Transverse colon (tissue), 4 donors: ENCODE measurements at places on chromosomes 12 and 14. TPM values are rescaled to one million over a fixed set of nuclear protein-coding genes. Genes with fewer than 3 reads are reported as not detected.

GRCh38 chr14:89093083-89093730 lies 268.8 kb downstream of the TTC8 start:
- DNase-seq: no peak
- H3K27me3 ChIP-seq: no peaks in the 10 kb centered on the region
- H3K36me3 ChIP-seq: no peaks in the 10 kb centered on the region
- no peak overlapping the region for H3K27ac ChIP-seq

DNA sequence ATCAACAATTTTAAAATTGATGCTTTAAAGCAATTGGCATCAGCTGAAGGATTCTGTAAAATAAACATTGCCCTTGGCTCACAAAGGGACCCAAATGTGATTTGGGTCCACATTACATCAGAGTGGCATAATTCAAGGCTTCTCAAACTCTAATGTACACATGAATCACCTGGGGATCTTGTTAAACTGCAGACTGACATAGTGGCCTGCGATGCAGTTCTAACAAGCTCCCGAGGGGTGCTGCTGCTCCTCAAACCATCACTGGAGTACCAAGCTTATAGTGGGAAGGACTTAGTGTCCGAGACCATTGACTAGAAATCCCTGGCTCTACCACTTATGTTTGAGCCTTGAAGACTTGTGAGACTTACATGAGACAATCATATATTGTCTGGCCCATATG lies 31.8 kb upstream of the DNM1L start:
- no peaks in the 10 kb centered on the region for H3K4me1 ChIP-seq
- DNase-seq: no peak
- no peak overlapping the region for H3K4me3 ChIP-seq
- H3K36me3 ChIP-seq: peaks cover 16% of the 10 kb centered on the region
- no peaks in the 10 kb centered on the region for H3K27me3 ChIP-seq

GRCh38 chr12:42673535-42673934 lies 84.0 kb upstream of the PRICKLE1 start:
- no peak overlapping the region for H3K27ac ChIP-seq
- H3K36me3 ChIP-seq: no peaks in the 10 kb centered on the region
- H3K27me3 ChIP-seq: no peaks in the 10 kb centered on the region
- no peak overlapping the region for H3K4me3 ChIP-seq
- no peaks in the 10 kb centered on the region for H3K4me1 ChIP-seq
- DNase-seq: no peak

- H3K27me3 ChIP-seq: peaks cover 14% of the 10 kb centered on the region
- no peak overlapping the region for H3K27ac ChIP-seq
- H3K4me3 ChIP-seq: no peak overlapping the region
Observed at GRCh38 chr12:112812600-112813406, 21.3 kb downstream of the RPH3A start.

- no peaks in the 10 kb centered on the region for H3K4me1 ChIP-seq
- no peak overlapping the region for H3K27ac ChIP-seq
- H3K4me3 ChIP-seq: no peak overlapping the region
- H3K36me3 ChIP-seq: no peaks in the 10 kb centered on the region
Observed at GRCh38 chr12:74530676-74531075, 7.0 kb upstream of the ATXN7L3B start.

GRCh38 chr14:90828642-90829487 lies 12.6 kb upstream of the TTC7B start:
- peak overlapping the region; percentile 83 for H3K27ac ChIP-seq
- no peaks in the 10 kb centered on the region for H3K36me3 ChIP-seq
- DNase-seq: peak; percentile 33
- H3K4me1 ChIP-seq: no peaks in the 10 kb centered on the region
- peak overlapping the region; percentile 57 for H3K4me3 ChIP-seq

GRCh38 chr14:73752297-73752992 lies 38.3 kb upstream of the PNMA1 start:
- no peaks in the 10 kb centered on the region for H3K36me3 ChIP-seq
- no peaks in the 10 kb centered on the region for H3K27me3 ChIP-seq
- H3K27ac ChIP-seq: peak overlapping the region; percentile 100

- H3K4me1 ChIP-seq: peaks cover 17% of the 10 kb centered on the region
- DNase-seq: no peak
- H3K4me3 ChIP-seq: peak overlapping the region; percentile 79
- peak overlapping the region; percentile 93 for H3K27ac ChIP-seq
- H3K36me3 ChIP-seq: peaks cover 28% of the 10 kb centered on the region
Observed at GRCh38 chr12:49567302-49567610, 686 bp downstream of the MCRS1 start.

DNA sequence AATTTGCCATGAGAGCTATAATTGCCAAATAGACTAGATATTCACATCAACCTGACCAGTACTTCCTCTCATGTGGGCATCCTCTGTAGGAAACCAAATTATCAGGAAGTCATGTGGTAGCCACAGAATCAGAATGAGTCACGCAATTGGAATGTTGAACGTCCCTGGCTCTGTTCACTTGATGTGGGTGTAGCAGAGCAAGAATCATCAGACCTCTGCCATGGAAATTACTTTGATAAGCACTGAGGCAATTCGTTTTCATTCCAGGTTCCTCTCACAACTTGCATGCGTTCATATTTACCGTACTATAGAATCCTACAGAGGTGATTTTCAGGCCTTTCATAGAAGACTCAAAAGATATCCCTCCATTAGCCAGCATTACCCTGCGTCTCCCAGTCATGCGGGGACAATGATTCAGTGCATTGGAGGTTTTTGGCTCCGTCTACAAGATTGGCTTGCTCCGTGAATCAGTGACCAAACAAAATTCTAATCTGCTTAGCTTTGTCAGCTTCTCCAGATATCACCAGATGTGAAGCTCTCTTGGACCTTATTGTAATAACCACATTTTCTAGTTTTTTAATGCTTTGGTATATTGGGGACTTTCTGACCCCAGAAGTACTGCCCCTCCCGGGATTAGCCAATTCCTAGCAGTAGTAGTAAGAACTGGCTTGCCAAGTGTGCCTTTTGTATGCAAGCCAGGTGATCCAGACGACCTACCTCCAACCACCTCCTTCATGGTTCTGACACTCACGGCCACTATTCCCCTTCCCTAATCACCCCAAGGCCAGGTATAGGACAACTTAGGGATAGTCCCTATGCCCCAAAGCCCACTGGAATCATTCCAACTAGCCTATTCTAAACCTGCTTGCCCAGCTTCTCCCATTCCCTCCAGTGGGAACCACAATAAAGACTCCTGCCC lies 133.4 kb downstream of the KICS2 start:
- DNase-seq: peak; percentile 65
- no peak overlapping the region for H3K4me3 ChIP-seq
- H3K27me3 ChIP-seq: no peaks in the 10 kb centered on the region
- no peaks in the 10 kb centered on the region for H3K36me3 ChIP-seq
- H3K4me1 ChIP-seq: peaks cover 19% of the 10 kb centered on the region
- peak overlapping the region; percentile 70 for H3K27ac ChIP-seq

The CLEC1A gene
- 14.1 TPM for total RNA-seq

The MIPOL1 gene
- total RNA-seq: 21.5 TPM

The ZFHX2 gene
- total RNA-seq: 0.95 TPM

DNA sequence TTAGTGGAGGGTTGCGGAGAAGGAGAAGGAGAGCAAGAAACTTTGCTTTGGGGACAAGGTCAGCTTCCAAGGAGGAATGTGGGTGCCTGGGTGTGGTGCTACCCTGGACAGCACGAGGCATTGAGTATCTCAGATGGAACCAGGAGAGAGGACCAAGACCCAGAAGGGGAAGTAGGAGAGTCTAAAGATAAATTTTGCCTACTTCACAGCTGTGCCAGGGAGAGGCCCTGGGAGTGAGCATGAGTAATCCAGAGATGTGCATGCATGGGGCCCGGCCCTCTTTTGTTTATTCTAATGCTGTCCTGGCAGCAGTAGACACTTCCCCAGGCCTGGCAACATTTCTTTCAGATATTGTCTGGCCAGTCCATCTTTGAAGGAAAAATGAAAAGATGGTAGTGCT lies 49.5 kb upstream of the GNPNAT1 start:
- no peak overlapping the region for H3K4me3 ChIP-seq
- H3K27ac ChIP-seq: no peak overlapping the region
- no peak for DNase-seq

DNA sequence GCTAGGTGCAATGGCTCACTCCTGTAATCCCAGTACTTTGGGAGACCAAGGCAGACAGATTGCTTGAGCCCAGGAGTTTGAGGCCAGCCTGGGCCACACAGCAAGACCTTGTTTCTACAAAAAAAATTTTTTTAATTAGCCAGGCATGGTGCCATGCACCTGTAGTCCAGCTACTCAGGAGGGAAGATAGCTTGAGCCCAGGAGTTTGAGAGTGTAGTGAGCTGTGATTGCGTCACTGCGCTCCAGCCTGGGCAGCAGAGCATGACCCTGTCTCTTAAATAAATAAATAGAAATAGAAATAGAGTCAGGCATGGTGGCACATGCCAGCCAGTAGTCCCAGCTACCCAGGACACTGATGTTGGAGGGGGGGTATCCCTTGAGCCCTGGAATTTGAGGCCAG lies 36.7 kb upstream of the CLIP1 start:
- H3K27me3 ChIP-seq: no peaks in the 10 kb centered on the region
- H3K36me3 ChIP-seq: no peaks in the 10 kb centered on the region
- H3K4me1 ChIP-seq: peaks cover 11% of the 10 kb centered on the region
- H3K4me3 ChIP-seq: no peak overlapping the region
- DNase-seq: no peak

DNA sequence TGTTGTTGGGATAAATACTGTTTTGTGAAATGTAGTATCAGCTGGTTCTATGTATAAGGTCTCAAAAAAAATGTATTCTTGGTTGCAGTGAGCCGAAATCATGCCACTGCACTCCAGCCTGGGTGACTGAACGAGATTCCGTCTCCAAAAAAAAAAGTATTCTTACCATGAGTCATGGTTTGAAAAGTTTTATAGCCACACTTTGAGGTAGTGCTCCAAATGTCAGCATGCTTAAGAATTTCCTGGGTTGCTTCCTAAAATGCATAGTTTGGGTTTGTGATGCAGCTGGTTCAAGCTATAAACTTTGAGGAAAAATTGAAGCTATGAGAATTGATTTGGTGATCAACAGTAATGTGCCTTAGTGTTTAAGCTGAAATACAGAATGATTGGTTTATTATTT lies 48.0 kb downstream of the ETNK1 start:
- no peaks in the 10 kb centered on the region for H3K27me3 ChIP-seq
- H3K27ac ChIP-seq: no peak overlapping the region
- no peak for DNase-seq
- no peaks in the 10 kb centered on the region for H3K4me1 ChIP-seq
- peaks cover 20% of the 10 kb centered on the region for H3K36me3 ChIP-seq

DNA sequence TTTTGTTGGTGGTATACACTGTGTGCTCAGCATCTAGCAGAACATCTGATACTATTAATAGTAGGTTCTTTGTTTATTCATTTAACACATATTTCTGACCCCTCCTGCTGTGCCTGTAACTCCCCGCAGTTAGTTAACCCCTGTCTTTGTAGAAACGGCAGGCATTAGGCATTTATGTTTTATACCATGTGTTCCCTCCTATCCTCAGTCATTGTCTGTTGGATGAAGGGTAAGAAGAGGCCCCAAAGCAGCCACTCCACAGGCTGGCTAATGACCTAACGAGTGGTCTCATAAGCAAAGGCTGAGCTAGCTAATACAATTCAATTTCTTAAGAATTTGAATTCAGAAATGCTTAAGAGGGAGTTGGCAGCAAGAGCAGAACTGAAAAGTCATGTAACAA lies 170.8 kb downstream of the TMX1 start:
- no peak for DNase-seq
- H3K4me1 ChIP-seq: no peaks in the 10 kb centered on the region
- H3K36me3 ChIP-seq: no peaks in the 10 kb centered on the region
- H3K27me3 ChIP-seq: no peaks in the 10 kb centered on the region

The CD69 gene
- total RNA-seq: 7.8 TPM

DNA sequence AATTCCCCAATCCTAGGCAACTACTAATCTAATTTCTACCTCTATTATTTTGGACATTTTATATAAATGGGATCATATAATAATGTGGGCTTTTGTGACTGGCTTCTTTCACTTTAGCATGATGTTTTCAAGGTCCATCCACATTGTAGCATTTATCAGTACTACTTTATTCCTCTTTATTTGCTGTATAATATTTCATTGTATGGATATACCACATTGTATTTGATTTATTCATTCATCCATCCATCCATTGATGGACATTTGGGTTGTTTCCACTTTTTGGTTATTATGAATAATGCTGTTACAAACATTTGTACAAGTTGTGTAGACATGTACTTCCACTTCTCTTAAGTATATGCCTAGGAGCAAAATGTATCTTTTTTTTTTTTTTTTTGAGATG lies 17.3 kb downstream of the BTBD7 start:
- H3K27ac ChIP-seq: no peak overlapping the region
- H3K4me1 ChIP-seq: peaks cover 19% of the 10 kb centered on the region
- no peak overlapping the region for H3K4me3 ChIP-seq
- DNase-seq: no peak
- H3K27me3 ChIP-seq: no peaks in the 10 kb centered on the region
- H3K36me3 ChIP-seq: no peaks in the 10 kb centered on the region

The HOXC12 gene
- not detected for total RNA-seq

- H3K36me3 ChIP-seq: no peaks in the 10 kb centered on the region
- no peak for DNase-seq
- no peaks in the 10 kb centered on the region for H3K27me3 ChIP-seq
Observed at GRCh38 chr12:98788396-98788795, 143.3 kb downstream of the APAF1 start.

DNA sequence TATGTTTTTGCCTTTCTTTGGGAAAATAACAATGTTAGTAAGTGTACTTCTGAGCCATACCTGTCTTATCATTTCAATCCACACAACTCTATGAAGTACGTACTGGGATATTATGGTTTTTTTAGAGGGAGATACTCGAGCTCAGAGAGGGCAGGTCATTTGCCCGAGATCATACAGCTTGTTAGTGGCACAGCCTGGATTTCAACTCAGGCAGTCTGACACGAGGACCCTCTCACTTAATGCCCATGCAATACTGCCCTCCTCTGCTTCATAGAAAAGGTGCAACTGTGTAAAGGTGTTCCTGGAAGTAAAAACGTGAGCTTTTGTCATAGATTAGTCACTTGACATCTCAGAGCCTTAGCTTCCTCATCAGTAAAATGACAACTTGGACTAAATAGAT lies 128.0 kb downstream of the NDUFA12 start:
- no peaks in the 10 kb centered on the region for H3K36me3 ChIP-seq
- H3K27ac ChIP-seq: no peak overlapping the region
- no peak overlapping the region for H3K4me3 ChIP-seq
- no peak for DNase-seq
- H3K27me3 ChIP-seq: peaks cover 68% of the 10 kb centered on the region
- peaks cover 3% of the 10 kb centered on the region for H3K4me1 ChIP-seq

GRCh38 chr14:24870949-24871701 lies 178.8 kb downstream of the STXBP6 start:
- no peak overlapping the region for H3K27ac ChIP-seq
- no peak for DNase-seq
- no peaks in the 10 kb centered on the region for H3K27me3 ChIP-seq
- H3K36me3 ChIP-seq: no peaks in the 10 kb centered on the region
- H3K4me3 ChIP-seq: no peak overlapping the region

- no peak overlapping the region for H3K4me3 ChIP-seq
- no peaks in the 10 kb centered on the region for H3K36me3 ChIP-seq
Observed at GRCh38 chr14:103228866-103229265, 105.2 kb upstream of the EIF5 start.

GRCh38 chr14:50524731-50525515 lies 7.4 kb downstream of the MAP4K5 start:
- peaks cover 19% of the 10 kb centered on the region for H3K4me1 ChIP-seq
- H3K36me3 ChIP-seq: no peaks in the 10 kb centered on the region
- no peak overlapping the region for H3K27ac ChIP-seq
- DNase-seq: no peak
- H3K4me3 ChIP-seq: no peak overlapping the region
